ENCODE measurements at places on chromosomes 3 and 15. TPM values are rescaled to one million over a fixed set of nuclear protein-coding genes. Genes with fewer than 3 reads are reported as not detected.

Gene MCTP2
- polyA plus RNA-seq = 0.26 TPM

Gene EBLN2
- polyA plus RNA-seq = 1.4 TPM

Gene THAP10
- polyA plus RNA-seq = 3.2 TPM

Gene COL8A1
- 16.7 TPM for polyA plus RNA-seq

Gene CLRN1
- polyA plus RNA-seq = not detected

Gene DPPA2
- not detected for polyA plus RNA-seq

Gene CCDC9B
- 13.7 TPM for polyA plus RNA-seq

Gene ARGFX
- not detected for polyA plus RNA-seq

GRCh38 chr15:25706176-25706955 is 156.8 kb downstream of the ATP10A start:
- no peak for DNase-seq

DNA sequence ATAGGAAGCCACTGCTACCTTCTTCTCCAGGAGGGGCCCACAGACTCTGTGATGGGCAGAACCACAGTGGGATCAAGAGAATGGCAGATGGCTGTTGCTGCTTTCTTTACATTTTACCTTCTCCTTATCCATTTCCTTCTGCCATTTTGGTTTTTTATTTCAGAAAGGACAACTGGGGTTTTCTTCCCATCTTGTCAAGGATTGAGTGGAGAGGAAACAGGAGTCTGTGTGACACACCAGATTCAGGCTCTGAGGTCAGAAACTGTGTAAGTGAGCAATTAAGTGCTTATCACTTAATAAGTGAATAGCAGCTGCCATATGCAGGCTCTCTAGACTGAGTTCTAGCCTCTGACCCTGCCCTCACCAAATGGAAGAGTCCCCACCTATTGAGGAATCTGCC is 47.3 kb downstream of the ITGB5 start:
- peak; percentile 23 for DNase-seq

DNA sequence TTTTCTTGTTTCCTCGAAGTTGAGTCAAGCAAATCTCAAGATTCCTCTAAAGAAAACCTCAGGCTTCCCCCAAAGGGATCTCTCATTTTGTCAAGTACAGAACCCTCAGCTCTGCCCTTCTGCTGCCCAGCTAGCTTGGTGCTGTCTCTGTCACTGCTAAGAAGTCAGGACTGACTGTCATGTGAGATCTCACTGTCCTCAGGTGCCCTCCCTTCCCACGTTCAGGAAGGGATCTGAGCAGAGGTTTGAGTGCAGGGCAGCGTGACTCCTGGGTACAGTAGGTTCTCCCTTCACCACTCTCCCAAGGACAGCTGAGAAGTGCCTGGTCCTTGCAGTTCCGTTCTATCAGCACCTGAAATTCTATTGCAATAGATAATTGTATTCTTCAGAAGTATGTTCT is 229.7 kb downstream of the SLCO3A1 start:
- no peak for DNase-seq

DNA sequence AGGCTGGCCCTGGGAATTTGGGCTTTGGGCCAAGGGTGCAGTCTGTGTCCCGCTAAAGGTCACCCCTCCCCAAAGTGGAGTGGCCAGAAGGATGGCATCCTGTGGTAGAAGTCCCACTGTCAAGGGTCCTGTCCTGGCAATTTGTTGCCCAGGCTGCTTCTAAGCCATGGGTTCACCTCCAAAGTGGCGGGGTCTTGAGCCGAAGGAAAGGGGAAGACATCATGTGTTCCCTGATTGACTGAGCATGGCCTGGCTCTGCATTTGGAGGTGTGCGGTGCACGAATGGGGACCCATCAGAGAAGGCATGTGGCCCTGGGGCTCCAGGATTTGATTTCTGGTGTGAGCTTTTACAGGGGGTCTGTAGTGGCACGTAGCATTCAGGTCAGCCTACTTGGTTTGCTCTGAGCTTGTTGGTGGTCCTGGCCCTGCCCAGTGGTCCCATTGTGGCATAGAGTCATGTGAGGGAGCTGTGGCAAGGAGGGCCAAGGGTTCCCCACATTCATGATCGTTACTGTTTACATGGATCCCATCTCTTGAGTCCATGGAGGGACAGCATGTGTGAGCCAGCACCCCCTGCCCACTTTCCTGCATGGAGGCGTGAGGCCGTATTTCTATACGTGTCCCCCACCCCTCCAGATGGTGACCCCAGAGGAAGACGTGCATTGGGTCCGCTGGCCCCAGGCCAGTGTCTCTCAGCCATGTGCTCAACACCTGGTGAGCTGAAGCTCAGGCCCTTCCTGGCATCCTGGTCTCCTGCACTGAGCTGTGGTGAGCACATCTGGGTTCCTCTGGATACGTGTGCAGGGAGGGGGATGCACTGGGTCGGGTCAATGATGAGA is 225.1 kb downstream of the SNRPN start:
- DNase-seq = no peak

DNA sequence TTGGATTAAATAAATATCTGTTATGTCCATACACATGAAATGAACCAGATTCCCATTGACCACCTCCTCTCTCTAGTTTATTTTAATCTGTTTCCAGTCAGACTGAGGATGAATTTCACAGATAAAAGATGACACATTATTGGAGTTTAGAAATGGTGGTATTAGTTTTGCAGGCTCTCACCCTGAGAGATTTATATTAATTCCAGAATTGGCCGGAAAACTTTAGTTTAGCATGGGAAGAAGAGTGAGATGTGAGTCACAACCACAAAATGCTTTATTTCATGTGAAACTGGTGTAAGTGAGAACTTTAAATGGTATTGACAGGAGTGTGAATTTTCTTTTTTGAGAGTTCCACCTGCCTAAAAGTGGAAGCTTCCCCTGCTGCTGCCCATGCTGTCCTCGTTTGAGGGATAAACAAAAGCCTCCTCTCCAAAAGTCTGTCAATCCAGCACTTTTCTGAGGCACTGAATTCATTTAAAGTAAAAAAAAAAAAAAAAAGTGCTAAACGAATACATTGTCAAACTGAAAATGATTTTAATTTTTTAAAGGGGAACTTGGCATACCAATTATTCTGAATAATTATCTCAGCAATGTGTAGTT is 65.1 kb upstream of the EPHA3 start:
- DNase-seq = no peak

- no peak for DNase-seq
Measured at GRCh38 chr15:46941241-46941640, 776.1 kb upstream of the SEMA6D start.

DNA sequence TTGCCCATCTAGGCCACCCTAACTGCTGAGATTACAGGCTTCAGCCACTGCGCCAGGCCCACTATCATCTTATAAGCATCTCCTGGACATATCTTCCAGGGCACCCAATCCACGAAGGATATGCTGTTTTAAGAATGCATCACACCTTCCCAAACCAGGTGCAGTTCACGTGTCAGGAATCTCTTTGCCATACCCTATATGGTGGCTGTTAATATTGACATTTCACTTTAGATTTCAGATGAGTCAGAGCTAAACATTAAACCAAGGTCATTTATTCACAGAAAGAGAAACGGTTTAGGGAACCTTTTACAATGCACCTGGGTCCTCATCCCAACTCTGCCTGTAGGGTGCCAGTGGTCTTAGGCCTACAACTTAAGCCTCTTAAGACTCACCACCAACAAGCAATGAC is 85.7 kb downstream of the TBL1XR1 start:
- DNase-seq = no peak

GRCh38 chr3:64932666-64933342 is 245.0 kb upstream of the ADAMTS9 start:
- no peak for DNase-seq

DNA sequence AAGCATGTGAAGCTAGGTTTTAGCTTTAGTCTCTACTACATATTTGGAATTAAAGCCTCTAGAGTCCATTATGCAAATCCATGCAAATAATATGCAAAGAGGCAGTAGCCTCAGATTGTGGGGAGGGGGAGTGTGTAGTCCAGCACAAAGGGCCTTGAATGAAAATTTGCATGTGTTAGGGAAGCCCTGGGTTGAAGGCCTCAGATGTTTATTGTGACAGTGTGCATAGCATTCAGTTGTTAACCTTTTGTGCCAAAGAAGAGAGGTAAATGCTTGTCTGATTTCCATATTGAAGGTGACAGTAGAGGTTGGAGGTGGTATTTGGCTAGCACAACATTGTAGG is 24.5 kb upstream of the BFSP2 start:
- no peak for DNase-seq

DNA sequence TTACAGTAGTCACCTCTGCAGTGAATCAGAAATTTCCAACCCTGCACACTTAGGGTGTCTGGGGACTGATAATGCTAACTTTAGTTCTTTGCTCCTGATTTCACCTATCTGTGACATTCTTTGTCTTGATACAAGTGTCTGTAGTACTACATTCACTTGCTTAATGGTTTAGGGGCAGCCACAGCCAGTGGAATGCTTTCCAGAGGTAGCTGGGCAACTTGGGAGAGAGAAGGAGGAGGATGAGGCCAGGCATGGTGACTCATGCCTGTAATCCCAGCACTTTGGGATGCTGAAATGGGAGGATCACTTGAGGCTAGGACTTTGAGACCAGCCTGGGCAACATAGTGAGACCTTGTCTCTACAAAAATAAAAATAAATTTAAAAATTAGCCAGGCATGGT is 8.5 kb downstream of the BAHD1 start:
- DNase-seq = no peak

- no peak for DNase-seq
Measured at GRCh38 chr15:50797926-50798325, 32.4 kb upstream of the SPPL2A start.

- DNase-seq = peak; percentile 23
Measured at GRCh38 chr15:80093854-80094418, 34.5 kb downstream of the ZFAND6 start.

DNA sequence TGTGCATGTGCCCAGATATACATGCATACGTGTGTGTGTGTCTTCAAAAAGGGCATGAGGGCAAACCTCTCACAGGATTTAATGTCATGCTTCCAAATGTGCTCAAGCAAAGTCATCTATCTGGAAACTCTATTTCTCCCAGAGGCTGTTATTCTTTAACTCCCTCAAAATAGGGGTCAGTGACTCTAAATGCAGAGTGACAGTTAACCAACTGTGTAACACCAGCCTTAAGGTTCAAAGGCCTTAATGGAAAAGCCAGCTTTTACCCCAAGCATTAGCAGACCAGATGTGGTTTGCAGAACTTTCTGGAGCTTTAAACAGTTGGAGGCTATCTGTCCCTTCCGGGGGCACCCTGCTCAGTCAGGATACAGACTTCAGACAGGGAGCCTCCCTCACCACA is 70.4 kb upstream of the SLC7A14 start:
- no peak for DNase-seq

GRCh38 chr15:28907338-28907960 is 21.7 kb downstream of the APBA2 start:
- no peak for DNase-seq

DNA sequence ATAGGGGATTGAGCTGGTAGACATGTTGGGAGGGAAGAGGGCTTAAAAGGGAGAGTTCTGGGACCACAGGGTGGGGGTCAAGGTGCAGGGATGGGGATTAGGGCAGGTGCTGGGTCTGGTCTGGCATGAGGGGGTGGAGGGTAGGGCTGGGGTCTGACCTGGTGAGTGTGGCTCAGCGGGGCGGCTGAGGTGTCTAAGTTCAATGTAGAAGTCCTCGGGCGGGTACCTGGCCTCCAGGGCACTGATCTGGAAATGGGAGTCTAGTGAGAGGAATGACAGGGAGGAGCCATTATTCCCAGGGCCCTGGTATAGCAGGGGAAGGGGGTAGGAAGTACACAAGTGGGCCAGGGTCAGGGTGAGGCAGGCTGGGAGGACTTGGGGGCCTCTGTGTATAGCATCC is 39.6 kb downstream of the RAB11A start:
- DNase-seq = no peak

GRCh38 chr15:96262097-96262496 is 68.4 kb upstream of the NR2F2 start:
- no peak for DNase-seq

DNA sequence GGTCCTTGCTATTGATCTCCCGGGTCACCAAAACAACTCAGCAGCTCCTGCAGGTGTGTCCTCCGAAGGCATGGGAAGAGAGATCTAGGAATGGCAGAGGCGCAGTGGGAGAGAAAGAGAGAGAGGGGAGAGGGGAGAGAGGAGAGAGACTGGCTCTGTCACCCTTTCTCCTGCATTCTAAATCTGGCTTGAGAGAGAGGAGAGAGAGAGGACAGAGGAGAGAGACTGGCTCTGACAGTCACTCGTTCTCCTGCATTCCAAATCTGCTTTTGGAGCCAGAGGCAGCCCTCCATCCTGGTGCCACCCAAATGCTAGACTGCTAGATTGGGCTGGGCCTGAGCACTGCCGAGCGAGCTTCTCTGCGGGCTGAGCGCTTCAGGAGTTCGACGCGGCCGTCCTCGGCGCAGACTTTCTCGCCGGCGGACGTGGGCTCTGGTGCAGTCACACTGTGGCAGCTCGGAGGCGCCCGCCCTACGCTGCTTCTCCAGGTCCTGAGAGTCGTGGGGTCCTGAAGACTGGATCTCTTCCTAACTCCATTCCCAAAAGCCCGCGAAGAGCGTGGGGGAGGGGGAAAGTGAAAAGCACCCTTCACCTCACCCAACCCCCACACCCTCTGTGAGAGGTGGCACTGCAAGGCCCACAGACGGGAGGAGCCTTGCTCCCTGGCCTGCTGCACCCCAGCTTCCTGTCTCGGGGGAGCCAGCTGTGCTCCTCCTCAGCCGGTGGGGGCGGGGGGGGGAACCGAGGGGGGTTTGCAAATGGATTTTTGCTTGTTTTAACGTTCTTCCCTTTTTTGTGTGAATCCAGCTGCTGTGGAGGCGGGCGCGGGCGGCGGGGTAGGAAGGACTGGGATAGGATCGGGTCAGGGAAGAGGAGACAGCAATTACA is 222.3 kb downstream of the MEIS2 start:
- no peak for DNase-seq

DNA sequence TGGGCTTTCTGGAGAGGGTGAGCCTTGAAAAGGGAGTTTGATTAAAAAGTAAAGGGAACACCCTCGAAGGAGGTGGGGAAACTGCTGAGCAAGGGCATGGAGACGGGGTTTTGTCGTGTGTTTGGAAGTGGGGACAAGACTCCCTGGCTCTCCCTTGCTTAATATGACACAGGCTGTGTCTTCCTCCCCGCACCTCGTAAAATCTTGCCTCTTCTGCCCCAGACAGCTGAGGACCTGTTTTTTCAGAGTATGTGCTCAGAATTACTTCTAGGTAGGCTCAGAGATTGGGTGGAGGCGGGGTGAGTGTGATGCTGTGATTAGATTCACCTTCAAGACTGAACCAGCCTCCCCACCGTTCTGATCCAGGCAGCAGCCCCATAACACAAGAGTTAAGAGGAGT is 244.4 kb upstream of the TLE3 start:
- no peak for DNase-seq

DNA sequence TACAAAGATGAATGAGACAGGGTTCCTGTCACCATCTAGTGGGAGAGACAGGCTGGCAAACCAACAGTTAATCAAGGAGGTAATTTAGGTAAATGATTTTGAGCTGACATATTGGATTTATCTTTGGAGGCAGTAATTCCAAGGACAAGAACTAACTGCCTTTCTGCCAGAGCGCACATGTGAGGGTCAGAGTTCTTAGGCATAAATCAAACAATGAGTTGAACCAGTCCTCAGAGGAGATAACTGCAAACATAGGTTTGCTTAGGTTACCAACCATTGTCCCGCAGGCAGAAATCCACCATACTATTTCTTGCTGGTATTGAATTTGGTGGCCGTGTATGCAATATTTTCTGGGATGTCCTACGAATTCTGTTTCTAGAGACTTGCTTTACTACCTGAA is 14.2 kb upstream of the PPP1R2 start:
- no peak for DNase-seq

Data from SK-N-SH (cell line).